CD4-positive, alpha-beta T cell (primary cell): ENCODE measurements at places on chromosomes 16 and 17.
A peak's percentile ranks its signal among the peaks of the same experiment; 100 is the strongest.

DNA sequence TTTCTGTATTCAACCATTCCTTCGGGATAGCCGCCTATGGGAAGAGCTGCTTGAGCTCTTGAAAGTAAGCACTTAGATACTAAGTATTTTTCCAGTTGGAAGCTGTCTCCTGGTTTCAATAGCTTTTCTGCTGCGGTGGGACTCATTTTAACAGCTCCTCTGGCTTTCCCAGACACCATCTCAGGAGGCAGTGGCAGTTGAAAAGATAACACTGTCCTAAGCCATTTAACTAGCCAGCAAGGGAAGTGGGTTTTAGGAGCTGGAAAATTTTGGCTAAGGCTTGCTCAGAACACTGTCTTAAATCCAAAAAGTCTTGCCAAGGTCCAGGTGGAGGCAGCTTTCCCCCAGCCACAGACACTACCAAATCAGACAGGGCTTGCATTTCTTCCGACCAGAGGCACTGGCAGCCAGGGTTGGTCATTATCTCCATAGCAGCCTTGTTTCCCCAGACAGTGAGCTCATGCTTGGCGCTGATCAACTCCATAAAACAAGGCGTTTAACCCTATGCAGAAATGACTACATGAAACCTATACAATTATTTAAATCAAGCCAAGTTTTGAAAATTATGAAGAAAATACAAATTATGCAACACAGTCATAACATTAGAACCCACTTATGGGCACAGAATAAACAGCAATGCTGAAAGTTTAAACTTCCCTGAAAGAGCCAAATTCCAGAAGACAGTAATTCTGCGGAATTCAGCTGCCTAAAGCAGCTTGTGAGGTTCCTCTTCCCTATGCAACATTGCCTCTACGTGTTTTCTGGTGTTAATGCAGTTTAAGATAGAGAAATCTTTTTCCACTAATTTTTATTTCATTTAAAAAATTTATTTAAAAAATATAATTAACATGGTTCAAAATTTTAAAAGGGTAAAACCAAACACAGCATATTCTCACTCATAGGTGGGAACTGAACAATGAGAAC lies 25.0 kb downstream of the GABARAPL2 start:
- DNase-seq, result no peak

GRCh38 chr16:3458852-3459361 lies 15.4 kb downstream of the NAA60 start:
- no peak for DNase-seq

GRCh38 chr17:58081646-58082340 lies 1.4 kb upstream of the DYNLL2 start:
- DNase-seq, result no peak

- peak; percentile 49 for DNase-seq
These were observed 4.4 kb downstream of the ZC3H7A start for GRCh38 chr16:11792410-11793241.

GRCh38 chr16:85206472-85207356 lies 94.4 kb upstream of the CIBAR2 start:
- DNase-seq, result no peak

GRCh38 chr17:45413498-45413923 lies 19.2 kb downstream of the ARHGAP27 start:
- DNase-seq, result no peak

- DNase-seq, result no peak
These were observed 71.1 kb upstream of the TMEM97 start for GRCh38 chr17:28247671-28248555.

DNA sequence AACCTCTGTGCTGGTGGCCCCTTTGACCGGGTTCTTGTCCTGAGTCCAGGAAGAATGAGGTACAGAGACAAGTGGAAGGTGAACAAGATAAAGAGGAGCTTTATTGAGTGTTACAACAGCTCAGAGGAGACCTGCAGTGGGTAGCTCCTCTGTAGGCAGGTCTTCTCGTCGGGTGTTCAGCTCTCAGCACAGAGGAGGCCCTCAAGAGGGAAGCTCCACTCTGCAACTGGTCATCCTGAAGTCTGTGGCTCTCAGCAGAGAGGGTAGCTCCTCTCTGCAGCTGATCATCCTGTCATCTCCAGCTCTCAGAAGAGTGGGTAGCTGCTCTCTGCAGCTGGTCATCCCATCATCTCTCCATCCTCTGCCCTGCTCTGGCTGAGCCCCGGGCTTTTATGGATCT lies 39.7 kb downstream of the SCPEP1 start:
- DNase-seq, result no peak

- peak; percentile 5 for DNase-seq
These were observed 704.3 kb downstream of the MAF start for GRCh38 chr16:78896280-78896679.

DNA sequence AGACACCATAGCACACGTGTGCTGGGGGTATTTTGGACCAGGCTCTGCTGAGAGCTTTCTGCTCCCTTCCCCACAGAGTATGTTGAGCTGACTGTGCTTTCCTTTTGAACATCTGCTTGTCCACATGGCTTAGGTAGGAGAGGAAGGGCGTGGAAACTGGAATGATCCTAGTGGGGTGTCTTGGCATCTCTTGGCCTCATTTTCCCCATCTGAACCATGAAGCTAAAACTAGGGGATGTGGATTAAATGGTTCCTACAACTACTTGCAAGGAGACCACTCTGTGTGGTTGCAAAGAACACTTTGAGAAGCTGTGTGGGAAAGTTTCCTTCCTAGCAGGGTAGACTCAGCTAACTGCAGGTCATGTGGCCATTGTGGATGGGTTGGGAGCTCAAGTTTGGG lies 6.7 kb upstream of the NLRC5 start:
- no peak for DNase-seq

GRCh38 chr16:86219655-86220445 lies 290.5 kb upstream of the FOXF1 start:
- DNase-seq, result no peak

DNA sequence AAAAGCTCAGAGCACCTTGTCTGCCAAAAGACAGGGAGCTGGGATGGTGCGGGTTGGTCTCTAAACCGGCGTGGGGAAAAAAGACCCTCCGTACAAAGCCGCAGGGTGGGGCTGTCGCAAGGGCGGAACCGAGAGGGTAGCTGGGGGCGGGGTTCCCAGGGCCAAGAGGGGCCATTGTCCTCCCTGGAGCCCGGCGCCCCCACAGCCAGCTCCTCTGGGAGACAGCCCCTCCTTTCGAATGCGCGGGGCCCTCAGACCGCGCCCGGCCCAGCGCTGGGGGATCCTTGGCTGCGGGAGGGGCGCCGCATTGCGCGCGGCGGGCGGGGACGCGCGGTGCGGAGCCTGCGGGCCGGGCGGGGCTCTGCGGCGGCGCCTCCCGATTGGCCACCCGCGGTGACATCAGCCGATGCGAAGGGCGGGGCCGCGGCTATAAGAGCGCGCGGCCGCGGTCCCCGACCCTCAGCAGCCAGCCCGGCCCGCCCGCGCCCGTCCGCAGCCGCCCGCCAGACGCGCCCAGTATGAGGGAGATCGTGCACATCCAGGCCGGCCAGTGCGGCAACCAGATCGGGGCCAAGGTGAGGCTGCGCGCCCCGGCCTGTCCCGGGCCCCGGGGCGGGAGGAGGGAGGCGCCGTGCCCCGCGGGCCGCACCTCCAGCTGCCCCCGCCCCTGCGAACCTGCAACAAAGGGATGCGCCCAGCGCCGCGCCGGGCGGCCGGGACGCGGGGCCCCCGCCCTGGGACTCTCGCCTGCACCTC lies at the start of gene TUBB3:
Gene TUBB3 (plus strand): TSS at position 459 of the 756 bp plus-strand sequence. CDS start 60 bp downstream, at position 519.
- DNase-seq, result peak; percentile 66
